B cell (primary cell): ENCODE measurements at places on chromosomes 3 and 15. TPM values are rescaled to one million over a fixed set of nuclear protein-coding genes. Genes with fewer than 3 reads are reported as not detected.

GRCh38 chr3:134114726-134115125 lies 85.0 kb upstream of the SLCO2A1 start:
- DNase-seq = no peak

GRCh38 chr3:137845666-137846065 lies 81.6 kb downstream of the SOX14 start:
- DNase-seq = no peak

DNA sequence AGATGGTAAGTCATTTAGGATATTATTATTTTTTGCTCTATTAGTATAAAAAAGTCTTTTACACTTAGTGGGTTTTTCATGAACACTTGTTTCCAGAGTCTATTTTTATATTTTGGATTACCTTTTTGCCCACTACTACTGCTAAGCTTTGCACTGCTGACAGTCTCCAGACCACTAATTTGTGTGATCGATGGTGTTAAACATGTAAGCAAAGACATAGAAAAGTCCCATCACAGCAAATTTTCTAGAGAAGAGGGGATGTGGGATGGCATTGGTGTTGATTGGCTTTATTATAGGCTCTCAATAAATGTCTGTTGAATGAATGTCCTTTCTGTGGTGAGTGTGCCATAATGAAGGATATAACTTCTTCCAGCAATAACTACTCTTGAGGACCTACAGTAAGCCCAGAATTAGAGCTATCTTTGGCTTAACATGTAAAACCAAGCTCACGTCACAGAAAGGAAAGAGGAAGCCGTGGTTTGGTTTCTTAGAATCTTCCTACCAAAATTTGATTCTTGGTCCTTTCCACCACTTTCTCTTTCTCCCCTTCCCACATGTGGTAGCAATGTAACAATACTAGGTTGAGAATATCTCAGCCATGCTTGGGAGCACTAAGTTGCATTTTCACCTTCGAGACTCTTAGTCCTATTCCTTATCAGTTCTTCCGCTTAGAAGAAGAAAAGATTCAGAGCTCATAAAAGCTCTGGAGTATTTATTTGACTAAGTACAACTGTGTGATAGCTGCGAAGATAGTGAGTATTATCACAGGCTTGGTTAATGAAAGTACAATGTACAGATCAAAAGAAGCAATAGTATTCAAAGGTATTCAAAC lies 90.6 kb upstream of the UMPS start:
- DNase-seq = peak; percentile 18

The MYZAP gene
- total RNA-seq = 1.0 and 1.4 TPM in 2 replicates

DNA sequence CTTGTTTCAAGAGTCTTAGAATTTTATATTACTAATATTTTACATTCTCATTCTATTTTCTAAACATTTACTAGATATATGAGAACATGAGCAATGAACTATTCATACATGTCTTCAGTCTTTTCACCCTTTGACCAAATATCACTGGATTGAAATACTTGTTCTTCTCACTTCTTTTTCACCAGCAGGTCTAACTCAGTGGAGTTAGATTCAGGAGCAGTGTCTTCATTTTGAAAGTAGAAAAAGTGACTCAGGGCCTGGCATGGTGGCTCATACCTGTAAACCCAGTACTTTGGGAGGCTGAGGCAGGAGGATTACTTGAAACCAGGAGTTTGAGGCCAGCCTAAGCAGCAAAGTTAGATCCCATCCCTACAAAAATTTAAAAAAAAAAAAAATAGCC lies 70.8 kb downstream of the USP13 start:
- no peak for DNase-seq
